ENCODE measurements at places on chromosomes 5 and 9.

DNA sequence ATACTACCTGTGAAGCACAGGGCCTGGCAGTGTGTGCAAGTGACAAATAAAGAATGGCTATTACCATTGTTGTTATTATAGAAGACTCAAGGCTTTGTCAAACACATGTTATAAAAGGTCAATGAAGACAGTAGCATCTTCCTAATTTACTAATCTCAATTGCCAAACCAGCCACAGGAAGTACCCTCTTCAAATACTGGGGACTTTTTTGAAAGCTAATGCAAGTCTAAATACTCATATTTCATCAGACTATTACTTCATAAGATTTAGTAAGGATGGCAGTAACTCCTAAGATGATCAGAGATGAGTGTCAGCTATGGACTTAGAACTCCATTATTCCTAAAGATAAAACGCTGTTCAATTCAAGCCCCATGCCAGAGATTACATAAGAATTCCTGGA, 43.0 kb downstream of the GNAQ start:
- DNase-seq, result no peak

DNA sequence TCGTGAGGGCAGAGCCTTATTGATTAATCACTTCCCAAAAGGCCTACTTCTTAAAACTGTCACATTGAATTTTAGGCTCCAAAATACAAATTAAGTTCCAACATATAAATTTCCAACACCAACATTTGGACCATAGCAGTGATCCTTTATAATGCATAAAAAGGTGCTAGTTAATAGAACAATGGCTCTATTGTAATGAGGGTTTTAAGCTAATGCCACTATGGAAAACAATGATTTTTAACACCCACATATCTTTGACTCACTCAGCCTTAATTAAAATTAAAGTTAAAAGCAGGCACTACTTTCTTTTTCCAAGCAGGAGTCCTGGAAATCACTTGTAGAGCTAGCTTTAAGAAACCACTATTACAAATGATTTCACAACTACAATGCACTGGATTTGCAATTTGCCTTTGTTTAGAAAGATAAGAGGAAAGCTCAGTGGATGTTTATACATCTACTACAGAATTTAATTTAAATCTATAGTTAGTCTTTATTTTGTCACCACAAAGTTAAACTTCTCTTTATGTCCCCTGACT, 41.8 kb downstream of the DPYSL3 start:
- no peak for DNase-seq

- DNase-seq, result no peak
These were observed 43.4 kb downstream of the PPP1R2B start for GRCh38 chr5:156893517-156893916.

DNA sequence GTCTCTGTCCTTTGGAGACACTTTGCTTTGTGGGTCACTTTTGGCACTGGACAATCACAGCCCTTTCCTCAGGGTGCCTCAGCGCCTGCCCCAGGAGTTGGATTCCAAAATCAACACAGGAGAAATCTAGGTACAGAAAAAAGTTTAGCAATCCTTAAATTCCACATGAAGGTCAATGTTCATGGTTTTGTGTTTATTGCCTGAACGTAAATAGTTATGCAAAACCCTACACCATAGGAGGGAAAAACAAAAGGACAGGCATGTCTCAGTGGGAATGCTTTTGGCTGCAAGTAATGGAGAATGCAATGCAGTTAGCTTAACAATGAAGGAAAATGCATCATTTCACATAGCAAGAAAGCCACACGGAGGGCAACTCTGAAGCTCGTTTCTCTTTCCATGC, 6.5 kb upstream of the HMCN2 start:
- DNase-seq, result no peak

DNA sequence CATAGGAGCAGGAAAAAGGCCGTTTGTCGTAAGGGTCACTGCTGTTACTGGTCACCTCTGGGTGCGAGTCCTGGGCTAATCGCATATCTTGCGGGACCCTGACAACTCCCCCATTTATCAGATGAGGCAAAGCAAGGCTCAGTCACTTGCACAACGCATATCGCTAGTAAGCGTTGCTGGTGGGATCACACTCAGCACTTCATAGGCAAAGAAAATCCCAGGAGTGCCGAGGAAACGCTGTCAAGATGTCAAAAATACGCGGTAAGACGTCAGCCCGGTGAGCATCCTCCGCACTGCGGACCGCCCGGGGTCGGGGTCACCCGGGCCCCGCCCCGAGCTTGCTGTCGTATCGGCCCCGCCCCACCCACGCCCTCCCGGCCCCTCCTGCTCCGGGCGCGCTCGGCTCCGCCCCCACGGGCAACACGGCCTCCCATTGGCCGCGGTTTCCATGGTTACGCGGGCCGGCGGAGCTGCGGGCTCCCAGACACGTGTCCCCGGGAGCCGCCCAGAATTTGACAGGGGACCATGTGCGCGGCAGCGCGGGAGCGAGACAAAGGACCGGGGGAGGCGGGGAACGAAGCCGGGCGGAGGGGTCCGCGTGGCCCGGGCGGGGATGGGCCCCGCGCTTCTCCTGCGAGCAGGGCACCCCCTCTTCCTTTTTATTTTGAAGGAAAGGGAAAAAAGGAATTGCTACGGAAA, 80.2 kb upstream of the IER5L start:
- peak; percentile 86 for DNase-seq

DNA sequence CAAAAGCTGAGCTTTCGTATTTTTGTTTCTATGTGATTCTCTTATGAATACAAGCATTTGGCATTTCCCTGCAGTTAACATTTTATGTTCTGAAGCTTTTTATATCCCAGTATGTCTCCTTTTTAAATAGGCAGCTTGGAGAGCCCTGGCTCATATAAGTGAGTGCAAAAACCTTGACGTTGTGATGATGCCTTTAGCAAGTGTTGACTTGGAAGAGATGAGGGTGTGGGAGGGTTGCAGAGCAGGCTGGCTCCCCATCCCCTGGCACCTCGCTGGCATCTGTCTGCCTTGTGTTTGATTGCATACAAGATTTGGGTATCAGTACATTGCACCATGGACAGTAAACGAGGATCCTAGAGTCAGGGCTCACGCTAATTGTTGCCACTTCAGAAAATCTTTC, 42.1 kb upstream of the DIRAS2 start:
- DNase-seq, result no peak

All from HAP-1 (cell line).